H1 (cell line): ENCODE measurements at places on chromosomes 11 and 22. TPM values are rescaled to one million over a fixed set of nuclear protein-coding genes. Genes with fewer than 3 reads are reported as not detected.

- H3K4me3 ChIP-seq = no peak overlapping the region
- no peak for DNase-seq
- no peaks in the 10 kb centered on the region for H3K27me3 ChIP-seq
- H3K4me1 ChIP-seq = peaks cover 2% of the 10 kb centered on the region
- no peak overlapping the region for H3K27ac ChIP-seq
Observed at GRCh38 chr11:11263238-11264005, 89.6 kb downstream of the CSNK2A3 start.

GRCh38 chr11:61974766-61975631 lies 7.6 kb upstream of the FTH1 start:
- no peak for DNase-seq
- H3K27ac ChIP-seq = no peak overlapping the region
- H3K27me3 ChIP-seq = peaks cover 2% of the 10 kb centered on the region; the same call in 1 of the 2 replicates
- peaks cover 19% of the 10 kb centered on the region for H3K4me1 ChIP-seq

GRCh38 chr11:133041928-133042882 lies 490.1 kb downstream of the OPCML start:
- H3K4me3 ChIP-seq = no peak overlapping the region
- no peaks in the 10 kb centered on the region for H3K27me3 ChIP-seq
- no peak overlapping the region for H3K27ac ChIP-seq
- no peak for DNase-seq
- peaks cover 4% of the 10 kb centered on the region for H3K4me1 ChIP-seq

Gene LMO2
- 2.0 and 2.7 TPM in 2 replicates for total RNA-seq

Gene USP2
- total RNA-seq = 6.9 and 8.5 TPM in 2 replicates

Gene CAPRIN1
- total RNA-seq = 295 and 317 TPM in 2 replicates

Gene HSPB2
- 0.32 and 1.0 TPM in 2 replicates for total RNA-seq
